ENCODE measurements at places on chromosomes 1 and 21.
A peak's percentile ranks its signal among the peaks of the same experiment; 100 is the strongest.

- no peak for DNase-seq
These were observed 147.5 kb upstream of the EDN2 start for GRCh38 chr1:41631971-41632370.

DNA sequence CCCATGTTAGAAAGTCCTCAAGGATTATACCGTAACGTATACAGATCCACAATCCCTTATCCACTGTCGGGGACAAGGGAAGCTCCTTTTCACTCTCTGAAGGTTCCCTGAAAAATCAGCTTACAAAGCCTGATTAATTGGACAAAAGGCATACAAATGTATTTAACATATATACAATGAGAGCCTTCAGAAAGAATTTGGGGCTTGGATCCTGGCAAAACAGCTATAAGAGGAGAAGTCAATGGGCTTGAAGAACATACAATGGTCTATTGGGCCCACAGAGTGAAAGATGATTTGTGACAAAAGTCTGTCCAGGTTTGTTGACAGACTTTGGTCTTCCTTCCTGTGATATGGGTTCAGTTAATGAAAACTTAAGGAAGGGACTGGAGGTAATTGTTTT is 10.7 kb downstream of the TACSTD2 start:
- DNase-seq: no peak

DNA sequence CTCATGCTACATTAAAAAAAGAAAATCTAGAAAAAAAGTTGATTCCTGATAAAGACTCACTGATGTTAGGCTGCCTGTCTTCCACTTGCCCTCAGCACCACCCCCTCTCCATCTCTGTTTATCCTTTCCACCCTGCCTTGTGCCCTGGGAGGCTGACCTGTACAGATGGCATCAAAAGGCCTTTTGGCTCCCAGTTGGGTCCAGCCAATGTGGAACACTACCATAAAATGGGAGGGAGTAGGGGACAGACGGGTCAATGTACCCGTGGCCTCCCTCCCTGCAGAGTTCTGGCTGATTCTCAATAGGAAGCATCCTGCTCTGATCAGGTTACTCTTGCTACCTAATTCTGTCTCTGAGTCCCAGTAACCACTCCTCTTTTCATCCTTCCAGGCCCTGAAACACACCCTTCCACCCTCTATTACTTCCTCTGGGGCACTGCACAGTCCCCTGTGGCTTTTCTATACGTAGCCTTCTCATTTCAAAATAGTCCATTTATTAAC is 300.0 kb downstream of the HHIPL2 start:
- DNase-seq: no peak

DNA sequence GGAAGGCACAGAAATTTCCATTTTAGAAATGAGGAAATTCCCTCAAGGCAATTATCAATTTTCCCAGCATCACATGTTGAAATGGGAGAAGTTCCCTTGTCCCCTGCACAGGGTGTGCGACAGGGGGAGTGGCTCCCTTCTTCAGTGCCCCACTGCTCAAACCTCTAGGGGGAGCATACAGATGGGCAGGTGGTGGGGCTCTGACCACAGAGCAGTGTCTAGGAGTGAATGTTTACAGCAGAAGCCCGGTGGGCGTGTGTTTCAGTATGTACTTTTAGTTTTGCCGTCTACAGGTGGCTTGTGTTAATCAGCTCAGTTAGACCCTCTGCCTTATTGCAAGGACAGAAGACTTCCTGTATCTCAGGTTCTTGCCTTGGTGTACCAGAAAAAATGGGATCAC is 493.7 kb upstream of the PLXNA2 start:
- no peak for DNase-seq

DNA sequence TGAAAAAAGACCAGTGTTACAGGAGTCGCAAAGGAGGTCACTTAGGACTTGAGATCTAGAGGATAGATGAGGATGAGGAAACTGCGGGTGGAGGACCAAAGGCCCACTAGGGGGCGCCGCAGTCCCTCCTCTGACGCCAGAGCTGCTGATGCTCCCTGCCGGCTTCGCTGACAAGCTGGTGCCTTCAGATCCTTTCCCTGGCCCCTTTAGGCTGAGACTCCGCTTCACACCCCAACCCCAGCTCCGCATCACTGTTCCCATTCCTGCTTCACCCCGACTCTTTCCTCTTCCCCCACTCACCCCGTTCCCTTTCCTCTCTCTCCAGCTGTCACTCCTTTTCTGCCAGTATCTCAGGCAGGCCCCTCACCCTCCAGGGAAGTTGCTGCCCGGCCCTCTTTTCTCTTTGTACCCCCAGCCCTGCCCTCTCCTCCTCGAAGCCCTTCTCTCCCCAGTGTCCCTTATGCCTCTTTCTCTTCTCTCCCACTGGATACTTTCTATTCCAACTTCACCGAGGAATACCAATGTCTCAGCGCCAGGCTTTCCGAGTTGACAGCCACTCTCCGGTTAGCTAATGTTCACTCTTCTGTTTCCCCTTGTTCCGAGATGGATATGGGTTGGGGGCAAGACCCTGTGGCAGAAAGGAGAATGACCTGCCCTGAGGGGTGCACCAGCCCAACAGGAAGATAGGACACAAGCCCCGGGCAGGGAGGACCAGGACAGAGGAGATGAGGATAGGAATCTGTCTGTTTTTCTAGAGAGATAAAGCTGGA is 4.5 kb downstream of the KCNJ9 start:
- DNase-seq: peak; percentile 87

GRCh38 chr1:184647471-184647870 is 107.2 kb downstream of the EDEM3 start:
- DNase-seq: no peak

DNA sequence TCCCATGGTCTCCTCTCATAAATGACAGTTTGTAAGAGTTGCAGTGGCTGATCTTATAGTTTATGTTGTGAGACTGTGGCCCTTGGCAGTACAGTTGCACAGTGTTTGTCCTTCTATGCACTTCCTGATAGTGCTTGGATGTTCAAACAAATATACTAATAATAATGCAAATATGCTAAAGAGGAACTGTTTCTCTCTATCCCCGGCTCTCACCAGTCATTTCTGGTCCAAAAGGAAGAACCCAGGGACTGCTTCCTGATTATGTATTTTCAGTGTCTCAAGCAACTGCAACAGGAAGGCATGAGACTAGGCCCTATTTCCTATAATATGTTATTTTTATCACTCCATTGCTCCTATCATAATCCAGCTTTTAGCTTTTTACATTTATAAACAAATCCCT is 17.0 kb upstream of the SUCO start:
- DNase-seq: no peak

DNA sequence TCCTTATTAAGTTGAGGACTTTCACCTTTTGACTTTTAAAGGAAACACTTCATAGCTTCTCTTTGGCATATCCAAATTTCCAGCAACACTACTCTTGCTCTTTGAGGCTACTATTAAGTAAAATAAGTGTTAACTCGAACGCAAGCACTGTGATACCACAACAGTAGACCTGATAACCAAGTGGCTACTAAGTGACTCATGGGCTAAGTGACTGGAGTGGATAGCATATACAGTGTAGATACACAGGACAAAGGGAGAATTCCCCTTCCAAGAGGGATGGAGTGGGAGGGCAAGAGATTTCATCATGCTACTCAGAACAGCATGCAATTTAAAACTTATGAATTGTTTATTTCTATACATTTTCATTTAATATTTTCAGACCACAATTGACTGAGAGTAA is 9.8 kb upstream of the KCNA3 start:
- DNase-seq: no peak

DNA sequence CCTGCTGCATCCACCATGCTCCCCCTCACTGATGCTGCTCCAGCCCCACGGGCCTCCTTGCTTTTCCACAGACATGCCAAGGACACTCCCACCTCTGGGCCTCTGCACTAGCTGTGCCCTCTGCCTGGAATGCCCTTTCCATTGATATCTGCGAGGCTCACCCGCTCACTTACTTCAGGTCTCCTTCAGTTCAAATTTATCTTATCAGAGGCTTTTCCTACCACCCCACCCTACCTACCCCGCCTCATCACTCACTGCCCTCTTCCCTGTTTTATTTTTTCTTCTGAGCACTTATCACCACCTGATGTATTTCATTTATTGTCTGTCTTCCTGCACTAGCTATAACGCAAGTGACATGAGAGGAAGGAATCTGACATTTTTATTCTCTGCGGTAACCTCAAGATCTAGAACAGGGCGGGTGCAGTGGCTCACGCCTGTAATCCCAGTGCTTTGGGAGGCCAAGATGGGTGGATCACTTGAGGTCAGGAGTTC is 7.0 kb downstream of the HSPG2 start:
- DNase-seq: no peak

- DNase-seq: no peak
These were observed 9.4 kb downstream of the TRIM45 start for GRCh38 chr1:117112047-117112717.

- peak; percentile 75 for DNase-seq
These were observed 237.1 kb downstream of the HHIPL2 start for GRCh38 chr1:222310836-222311235.

DNA sequence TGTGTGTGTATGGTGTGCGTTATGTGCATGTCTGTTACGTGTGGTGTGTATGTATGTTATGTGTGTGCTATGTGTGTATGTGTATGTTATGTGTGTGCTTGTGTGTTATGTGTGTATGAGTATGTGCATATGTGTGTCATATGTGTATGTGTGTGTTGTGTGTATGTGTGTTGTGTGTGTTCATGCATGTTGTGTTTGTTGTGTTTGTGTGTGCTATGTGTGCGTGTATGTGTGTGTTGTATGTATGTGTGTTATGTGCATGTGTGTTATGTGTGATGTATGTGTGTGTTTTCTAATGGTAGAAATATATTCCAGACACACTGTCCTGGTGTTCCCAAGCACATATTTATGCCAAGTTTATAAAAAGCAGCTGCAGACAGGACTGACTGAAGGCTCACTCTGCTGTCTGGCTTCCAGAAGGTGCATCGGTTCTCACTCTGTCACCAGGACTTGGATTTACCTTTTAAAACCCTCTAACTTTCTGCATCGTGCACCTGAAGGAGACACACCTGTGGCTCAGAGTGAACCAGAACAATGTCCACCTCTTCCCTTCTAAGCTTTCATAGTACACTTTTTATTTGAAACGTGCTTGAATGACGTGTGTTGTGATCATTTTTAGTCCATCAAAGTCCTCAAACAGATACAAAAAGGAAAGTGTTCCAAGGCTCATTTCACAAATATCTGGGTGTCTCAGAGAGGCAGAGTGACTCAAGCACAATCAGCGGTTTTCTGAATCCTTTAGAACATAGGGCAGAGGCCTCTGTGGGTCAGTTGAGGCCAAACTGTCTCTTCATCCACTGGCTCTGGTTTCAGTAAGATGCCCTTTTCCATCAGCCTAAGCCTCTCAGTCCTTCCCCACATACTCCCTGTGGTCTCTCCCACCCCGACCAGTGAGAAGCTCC is 49.9 kb downstream of the TOMM20 start:
- DNase-seq: no peak

GRCh38 chr1:152001631-152002584 is 8.2 kb upstream of the S100A10 start:
- peak; percentile 93 for DNase-seq

- DNase-seq: no peak
These were observed 71.4 kb upstream of the PAPPA2 start for GRCh38 chr1:176391621-176392020.
